Kidney glomerular epithelial cell (primary cell): ENCODE measurements at places on chromosomes 16 and 17.

- DNase-seq = no peak
Observed at GRCh38 chr16:2699791-2700600, 17.7 kb downstream of the KCTD5 start.

GRCh38 chr16:70476272-70477020 is 22.1 kb downstream of the FCSK start:
- peak; percentile 76 for DNase-seq

DNA sequence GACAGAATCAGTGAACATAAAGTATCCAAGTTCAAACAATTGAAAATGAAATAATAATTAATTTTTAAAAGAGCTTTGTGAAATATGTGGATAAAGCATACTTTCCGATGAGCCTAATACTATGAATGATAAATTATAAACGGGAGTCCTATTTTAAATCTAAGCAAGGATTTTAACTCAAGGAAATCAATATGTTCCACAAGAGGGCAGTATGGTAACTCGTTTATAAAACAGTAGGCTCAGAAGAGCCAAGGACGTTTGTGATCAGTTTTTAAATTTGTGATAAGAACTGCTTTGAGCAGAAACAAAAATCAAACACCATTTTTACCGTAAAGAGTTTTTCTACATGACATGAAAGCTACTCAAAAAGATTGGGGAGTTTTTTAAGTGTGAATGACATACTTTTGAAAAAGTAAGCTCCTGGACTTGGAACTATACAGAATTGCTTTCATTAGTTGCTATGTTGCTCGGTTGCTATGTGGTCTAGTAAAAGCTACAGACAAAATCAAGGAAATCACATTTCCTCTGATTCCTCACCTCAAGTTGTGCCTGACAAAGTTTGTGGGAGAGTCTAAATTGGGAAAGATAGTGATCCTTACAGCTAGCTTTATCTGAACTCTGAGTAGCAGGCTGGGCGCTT is 11.8 kb upstream of the TEKT1 start:
- DNase-seq = peak; percentile 6

- DNase-seq = no peak
Observed at GRCh38 chr17:39658760-39659159, 6.4 kb upstream of the TCAP start.

DNA sequence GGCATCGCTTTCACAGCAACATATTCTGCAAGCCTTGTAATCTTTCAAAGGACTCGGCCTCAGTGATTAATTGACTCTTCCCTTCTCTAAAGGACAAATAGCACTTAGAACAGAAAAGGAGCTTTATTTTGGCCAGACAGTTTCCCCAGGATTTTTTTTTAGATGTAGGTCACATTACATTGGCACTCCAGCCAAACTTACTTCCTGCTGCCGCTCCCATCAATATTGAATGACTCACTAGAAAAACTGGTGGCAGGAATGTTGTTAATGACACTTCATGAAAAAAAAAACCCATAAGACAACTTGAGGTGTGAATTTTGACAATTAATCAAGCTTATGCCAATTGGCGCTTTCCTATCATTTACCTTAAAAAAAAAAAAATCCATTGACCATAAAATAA is 432.6 kb downstream of the TOX3 start:
- DNase-seq = peak; percentile 39

DNA sequence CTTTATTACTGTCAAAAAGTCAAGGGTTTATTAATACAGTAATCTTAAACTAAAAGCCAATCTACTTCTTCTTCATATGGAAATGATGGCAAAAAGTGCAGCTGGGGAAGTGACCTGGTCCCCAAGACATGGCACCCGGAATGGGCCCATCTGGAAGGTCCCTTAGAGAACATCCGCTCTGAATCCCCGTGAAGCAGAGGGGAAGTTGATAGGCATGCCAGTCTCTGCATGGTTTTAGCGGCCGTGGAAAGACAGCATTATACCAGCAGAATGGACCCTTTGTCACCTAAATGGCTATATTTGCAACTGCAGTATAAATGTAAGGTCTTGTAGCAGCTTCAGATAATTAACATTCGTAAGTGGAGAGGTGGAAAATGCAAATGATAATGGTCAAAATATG is 32.4 kb downstream of the COTL1 start:
- no peak for DNase-seq

DNA sequence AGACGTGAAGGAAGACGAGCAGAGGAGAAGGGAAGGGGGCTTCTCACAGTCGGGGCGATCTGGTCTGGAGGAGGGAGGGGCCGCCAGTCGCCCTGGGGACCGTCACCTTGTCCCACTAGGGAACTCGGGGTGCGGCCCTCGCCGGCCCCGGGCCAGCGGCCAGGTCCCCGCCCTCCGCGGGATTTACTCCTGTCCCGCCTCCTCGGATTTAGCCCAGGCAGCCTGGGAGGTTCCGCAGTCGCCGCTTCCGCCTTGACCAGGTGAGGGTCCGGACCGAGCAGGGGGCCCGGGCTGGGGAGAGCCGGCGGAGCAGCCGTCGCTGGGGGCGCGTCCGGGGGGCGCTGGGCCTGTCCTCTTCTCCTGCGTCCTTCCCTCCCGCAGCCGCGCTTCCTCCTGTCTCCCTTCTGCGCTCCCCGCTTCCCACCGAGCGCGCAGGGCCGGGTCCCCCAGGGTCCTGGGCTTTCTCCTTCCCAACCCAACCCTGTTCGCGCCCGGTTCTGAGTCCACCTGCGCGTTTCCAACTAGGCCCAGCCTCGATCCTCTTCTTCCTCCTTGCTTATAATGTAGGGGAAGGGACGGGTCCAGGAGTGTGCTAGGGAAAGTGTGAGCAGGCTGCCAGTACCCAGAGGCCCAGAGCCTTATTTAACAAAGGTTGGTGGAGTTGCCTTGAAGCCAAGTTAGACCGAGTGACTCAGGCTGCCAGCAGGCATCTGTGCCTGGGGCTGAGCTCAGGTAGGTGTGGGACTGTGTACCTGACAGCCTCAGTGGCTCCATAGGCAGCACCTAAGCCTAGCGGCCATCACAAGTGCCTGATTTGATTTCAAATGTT is at the start of gene TNK1:
TNK1 (plus strand) TSS at position 235 of the 829 bp plus-strand sequence. CDS start 1,838 bp downstream, outside the sequence.
- no peak for DNase-seq

DNA sequence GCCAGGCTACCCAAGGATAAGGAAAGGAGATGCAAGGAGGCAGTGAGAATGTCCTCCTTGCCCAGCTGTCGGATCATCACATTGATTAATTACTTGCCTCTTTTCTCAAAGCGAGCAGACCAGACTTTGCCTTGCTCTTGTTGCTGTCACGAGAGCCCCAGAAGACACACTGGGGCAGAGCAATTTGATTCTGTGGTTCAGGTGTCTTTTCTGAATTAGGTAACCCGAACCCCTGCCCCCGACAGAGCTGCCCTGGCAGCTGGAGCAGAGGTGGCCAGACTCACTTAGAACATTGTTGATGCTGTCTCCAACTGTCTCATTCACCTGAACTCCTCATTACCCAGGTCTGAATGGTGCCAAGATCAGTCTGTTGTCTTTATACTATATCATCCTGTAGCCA is 34.3 kb downstream of the VAT1L start:
- DNase-seq = no peak

GRCh38 chr17:9324864-9325263 is 250.8 kb downstream of the STX8 start:
- no peak for DNase-seq

GRCh38 chr16:19085679-19086200 is 18.3 kb downstream of the COQ7 start:
- DNase-seq = no peak

- DNase-seq = no peak
Observed at GRCh38 chr17:12553625-12554024, 112.1 kb upstream of the MYOCD start.

- DNase-seq = no peak
Observed at GRCh38 chr16:68362262-68362913, 51.6 kb downstream of the PRMT7 start.

GRCh38 chr16:15606518-15607220 is 36.3 kb downstream of the MARF1 start:
- no peak for DNase-seq

DNA sequence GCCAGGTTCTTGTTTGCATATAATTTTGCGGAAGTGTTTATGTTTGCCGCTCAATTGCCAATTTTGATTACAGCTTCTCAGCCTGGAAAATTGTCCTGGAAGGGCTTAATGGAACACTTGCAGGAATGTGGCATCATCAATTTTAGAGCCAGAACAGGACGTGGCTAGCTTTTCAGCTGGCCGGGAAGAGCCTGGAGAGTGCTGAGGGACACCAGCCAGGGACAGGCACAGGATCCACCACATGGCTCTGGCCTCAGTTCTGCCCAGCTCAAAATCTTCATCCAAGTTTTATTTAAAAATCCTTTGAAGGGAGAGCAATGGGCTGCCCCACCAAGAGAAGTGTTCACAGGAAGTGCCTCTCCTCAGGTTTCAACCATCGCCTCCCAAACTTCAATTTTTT is 287.2 kb upstream of the HSBP1 start:
- no peak for DNase-seq

- DNase-seq = peak; percentile 56
Observed at GRCh38 chr16:5444189-5444588, 346.6 kb upstream of the EEF2KMT start.

DNA sequence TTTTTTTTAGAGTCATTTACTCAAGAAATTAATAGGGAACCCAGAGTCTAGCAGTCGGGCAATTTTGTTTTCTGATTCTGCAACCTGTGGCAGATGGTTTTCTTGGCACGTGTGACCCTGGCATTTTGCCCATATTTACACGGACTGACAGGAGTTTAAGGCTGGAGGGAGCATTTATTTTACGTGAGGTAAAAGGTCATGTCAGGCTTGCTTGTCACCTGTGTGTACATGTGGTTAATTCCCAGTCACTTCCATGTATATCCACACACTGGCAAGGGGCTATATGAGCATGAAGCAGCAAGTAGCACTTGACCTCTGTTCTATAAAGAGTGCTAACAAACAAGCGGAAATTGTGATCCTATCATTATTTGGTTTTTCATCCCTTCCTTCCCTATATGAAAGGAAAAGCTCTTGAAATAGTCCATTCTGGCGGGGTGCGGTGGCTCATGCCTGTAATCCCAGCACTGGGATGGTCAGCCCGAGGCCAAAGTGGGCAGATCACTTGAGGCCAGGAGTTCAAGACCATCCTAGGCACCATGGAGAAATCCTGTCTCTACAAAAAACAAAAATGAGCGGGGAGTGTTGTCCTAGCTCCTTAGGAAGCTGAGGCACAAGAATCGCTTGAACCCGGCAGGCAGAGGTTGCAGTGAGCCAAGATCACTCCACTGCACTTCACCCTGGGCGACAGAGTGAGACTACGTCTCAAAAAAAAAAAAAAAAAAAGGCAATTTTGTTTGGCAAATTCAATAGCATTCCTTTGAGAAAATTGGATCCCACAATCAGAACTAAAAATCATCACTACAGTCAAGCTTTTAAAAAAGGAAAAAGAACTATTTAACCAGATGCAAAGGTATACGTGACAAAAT is 2.1 kb downstream of the SPAG9 start:
- DNase-seq = no peak

GRCh38 chr16:55333684-55334083 is 9.7 kb downstream of the IRX6 start:
- no peak for DNase-seq

DNA sequence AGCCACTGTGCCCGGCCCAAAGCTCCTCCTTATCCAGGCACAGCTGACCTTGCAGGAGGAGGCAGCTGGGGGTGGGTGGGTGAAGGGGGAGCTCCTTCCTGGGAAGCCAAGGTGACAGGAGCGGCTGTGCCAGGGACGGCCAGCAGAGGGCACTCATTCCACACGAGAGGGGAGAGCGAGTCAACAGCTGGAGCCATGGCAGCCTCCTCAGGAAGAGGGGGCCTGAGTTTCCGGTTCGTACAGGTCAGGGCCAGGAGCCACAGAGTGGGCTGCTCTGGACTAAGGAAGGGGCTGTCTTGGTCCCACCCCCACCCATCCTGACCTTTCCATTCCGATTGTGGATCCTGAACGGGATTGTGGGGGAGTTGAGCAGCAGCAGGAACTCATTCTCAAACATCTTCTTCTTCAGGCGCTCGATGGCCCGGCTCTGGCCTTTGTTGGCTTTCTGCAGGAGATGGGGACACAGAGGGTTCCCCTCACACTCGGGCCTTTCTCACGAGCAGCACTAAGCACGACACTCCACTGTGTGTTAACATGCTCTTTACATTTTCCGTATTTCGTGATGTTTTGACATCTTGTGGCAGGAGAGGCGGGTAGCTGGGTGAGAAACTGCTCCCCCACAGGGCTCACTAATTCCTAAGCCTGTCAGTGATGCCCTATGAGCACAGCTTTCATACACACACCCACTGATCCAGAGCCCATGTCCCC is 61.6 kb downstream of the TIMM22 start:
- peak; percentile 29 for DNase-seq

- peak; percentile 13 for DNase-seq
Observed at GRCh38 chr17:32757963-32758362, 119.0 kb downstream of the MYO1D start.

GRCh38 chr17:79777120-79777893 is 641 bp upstream of the CBX2 start:
- no peak for DNase-seq

GRCh38 chr16:11046382-11046931 is 102.1 kb downstream of the CLEC16A start:
- no peak for DNase-seq

DNA sequence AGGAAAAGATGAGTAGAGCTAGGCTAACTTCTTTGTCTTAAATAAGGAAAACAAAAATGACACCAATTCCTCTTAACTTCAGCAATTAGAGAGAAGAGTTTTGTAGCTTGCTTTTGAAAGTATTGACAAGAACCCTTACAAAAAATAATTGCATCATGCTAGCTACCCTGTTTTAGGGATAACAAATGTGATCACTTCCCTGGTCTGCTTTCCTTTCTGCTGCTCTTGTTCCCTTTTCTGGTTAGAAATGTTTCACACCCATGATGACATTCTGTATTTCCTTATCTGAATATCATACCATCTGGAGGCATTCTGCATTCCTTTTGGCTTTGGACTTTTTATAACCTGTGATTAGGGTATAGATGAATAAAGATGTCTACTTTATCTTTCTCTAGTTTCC is 9.9 kb upstream of the SMIM36 start:
- DNase-seq = no peak

DNA sequence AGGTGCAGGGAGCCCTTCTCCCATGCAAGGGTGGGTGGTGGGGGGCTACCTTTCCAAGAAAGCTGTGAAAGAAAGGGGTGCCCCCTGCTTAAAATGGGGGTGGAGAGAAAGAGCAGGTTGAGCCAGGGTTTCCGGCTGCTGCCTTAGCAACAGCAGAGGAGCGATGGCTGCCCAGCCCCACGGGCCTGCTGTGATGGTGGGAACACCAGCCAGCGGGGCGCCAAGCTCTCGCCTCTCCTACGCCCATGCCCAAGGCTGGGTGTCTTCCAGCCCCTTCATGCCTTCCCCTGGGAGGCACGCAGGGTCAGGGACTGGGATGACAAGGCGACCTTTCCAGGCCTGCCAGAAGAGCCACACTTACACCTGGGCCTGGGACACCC is 3.0 kb downstream of the FMNL1 start:
- DNase-seq = no peak

GRCh38 chr17:78910497-78911284 is 7.7 kb upstream of the CEP295NL start:
- no peak for DNase-seq

DNA sequence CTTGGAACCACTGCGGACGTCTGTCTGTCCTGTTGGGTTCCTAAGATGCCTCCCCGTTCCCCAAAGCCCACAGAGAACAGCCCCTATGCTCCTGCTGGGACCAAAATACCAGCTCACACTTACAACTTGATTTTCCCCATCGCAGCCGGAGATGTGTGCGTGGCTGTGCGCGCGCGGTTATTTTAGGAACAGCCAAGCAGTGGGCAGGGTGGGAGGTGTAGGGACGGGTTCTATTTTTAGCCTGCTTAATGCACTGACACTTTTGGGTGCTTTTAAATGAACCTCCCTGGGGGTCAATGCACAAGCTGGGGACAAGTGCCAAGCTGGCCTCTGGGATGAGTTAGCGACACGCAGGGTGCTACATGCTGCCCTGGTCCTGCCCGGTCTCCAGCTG is 74.1 kb downstream of the KLHDC4 start:
- no peak for DNase-seq

GRCh38 chr16:49068224-49068623 is 213.4 kb downstream of the CBLN1 start:
- DNase-seq = no peak
